Stimulated activated CD4-positive, alpha-beta T cell treated with anti-CD3 and anti-CD28 coated beads, TNF-alpha, amount 100 ng/mL, for 48 hours (primary cell): ENCODE measurements at places on chromosomes 12 and 14.

DNA sequence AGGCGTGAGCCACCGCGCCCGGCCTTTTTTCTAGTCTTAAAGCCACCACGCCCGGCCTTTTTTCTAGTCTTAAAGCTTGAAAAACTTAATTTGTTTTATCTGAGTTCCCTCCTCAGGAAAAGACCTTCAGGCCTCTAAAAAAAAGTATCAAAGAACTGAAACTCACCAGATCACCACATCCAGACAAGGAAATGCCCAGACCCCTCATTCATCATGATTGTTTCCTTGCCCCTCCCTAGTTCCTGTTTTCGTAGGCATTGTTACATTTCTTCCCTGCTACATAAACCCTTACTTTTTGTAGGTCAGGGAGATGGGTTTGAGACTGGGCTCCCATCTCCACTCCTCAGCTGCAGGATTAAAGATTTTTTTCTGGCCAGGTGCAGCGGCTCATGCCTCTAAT, 21.1 kb upstream of the VWF start:
- DNase-seq: no peak

DNA sequence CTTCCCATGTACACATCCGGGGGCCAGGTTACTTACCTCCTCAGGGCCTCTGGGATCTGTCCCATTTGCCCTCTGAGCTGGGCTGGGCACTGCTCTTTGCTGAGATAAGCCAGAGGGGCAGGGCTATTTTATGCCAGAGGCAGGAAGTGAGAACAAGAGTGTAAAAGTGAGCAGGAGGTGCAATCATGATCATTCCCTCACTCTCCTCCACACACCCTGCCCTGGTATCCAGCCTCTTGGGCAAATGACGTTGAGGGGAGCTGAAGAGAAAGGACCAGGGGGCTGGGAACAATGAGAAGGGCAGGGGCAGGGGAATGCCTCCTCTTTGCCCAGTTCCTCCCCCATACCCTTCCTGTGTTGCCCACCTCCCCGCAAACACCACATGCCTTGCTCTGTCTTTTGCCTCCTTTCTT, 4.2 kb downstream of the LPAR5 start:
- no peak for DNase-seq

DNA sequence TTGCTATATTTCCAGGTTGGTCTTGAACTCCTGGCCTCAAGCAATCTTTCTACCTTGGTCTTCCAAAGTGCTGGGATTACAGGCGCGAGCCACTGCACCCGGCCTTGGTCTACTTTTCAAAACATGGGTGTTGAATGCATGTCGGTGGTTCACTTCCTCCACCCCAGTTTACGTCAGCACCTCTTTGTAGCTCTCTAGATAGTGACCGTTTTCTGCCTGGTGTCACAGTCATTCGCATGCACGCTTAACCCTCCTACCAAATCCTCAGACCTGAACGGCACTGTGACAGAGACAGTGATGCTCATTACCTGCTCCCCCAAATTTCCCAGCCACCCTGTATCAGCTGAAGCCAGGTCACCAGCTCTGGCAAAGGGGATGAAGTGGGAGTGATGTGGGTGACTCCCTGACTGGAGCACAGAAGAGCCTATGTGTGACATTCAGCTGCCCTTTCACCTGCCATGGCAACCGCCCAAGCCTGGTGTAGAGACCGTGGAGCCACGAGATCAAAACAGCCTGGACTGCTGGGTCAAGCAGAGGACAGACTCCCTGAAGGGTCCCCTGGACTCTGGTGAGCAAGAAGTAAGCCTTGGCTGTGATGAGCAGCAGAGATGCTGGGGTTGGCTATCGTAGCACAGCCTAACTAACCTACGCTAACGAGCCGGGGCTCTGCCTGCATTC, 66.2 kb upstream of the GPR68 start:
- no peak for DNase-seq

- no peak for DNase-seq
Measured at GRCh38 chr14:52266782-52267181, 716 bp upstream of the PTGDR start.

GRCh38 chr12:55072083-55072482, 52.3 kb downstream of the NEUROD4 start:
- peak; percentile 65 for DNase-seq

DNA sequence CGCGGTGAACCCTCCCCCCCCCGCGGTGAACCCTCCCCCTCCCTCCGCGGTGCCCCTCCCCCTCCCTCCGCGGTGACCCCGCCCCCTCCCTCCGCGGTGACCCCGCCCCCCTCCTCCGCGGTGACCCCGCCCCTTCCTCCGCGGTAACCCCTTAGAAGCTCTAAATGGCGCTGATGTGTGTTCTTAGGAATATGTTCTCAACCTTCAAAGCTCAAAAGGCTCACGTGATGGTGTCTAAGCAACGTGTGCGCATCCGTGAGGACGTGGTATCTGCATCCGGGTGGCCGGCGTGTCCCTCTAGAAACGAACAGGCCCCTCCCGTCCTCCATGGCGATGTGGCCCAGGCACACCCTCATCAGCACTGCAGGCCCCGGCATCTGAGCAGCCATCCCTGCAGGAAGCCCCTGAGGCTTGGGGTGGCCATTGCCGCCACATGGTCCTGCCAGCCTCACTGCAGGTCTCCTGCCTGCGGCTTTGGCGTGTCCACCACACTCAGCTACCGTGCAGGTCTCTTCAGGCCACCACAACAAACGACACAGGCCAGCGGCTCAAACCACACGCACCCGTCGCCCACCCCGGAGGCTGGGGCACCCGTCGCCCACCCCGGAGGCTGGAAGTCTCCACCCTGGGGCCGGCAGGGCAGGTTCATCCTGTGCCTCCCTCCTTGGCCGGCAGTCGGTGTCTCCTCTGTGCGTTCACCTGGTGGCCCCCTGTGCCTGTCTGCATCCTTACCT, 14.5 kb upstream of the FBRSL1 start:
- DNase-seq: no peak

GRCh38 chr12:92488735-92489134, 214.1 kb upstream of the PLEKHG7 start:
- DNase-seq: no peak

DNA sequence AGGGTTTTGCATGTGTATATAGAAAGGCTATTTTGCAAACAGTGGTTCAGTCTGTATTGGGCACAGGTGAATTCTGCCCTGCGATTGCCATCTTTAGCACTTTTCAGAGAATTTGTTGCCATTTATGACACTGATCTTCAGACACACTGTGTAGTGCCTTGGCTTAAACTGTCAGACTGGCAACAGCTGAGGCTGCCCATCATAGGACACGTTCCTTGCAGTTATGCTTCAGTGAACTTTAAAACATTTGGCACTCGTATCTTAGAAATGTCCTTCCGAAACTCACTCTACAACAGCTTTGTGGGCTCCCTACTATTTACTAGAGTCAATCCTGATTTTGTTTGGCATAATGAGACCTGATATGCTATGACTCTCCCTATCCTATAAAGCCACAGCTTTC, 29.1 kb downstream of the AP5M1 start:
- DNase-seq: no peak

DNA sequence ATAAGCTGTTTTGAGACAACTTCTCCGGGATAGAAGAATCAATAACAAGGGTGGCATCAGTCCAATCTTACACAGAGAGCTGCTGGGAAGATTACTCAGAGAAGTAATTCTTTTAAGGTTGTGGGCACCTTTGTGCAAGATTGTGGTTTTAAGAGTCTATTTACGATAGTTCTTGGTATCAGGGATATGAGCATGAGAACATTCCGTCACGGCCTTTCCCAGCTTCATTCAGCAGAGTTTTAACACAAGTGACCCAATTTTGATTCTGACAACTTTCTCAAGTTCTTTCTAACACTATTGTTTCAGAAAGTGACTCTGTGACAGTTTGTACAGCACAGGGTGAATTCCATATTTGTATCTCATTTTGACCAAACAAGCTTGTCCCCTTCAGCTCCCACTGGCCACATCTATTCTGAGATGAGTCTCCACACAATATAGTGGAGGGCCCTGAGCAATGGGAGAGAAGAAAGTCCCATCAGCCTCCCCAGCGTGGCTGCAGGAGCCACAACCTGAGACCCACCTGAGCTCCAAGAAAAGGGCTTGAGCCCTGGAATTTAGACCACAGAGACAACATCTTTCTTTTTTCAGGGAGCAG, 869.2 kb downstream of the TMEM121 start:
- no peak for DNase-seq

- DNase-seq: no peak
Measured at GRCh38 chr12:24378548-24379407, 429.3 kb upstream of the SOX5 start.

- no peak for DNase-seq
Measured at GRCh38 chr12:47751561-47751960, 7.1 kb downstream of the RAPGEF3 start.

GRCh38 chr12:777550-778047, 25.2 kb downstream of the WNK1 start:
- DNase-seq: no peak

GRCh38 chr12:108381787-108382436, 42.8 kb upstream of the CMKLR1 start:
- no peak for DNase-seq

- no peak for DNase-seq
Measured at GRCh38 chr12:15525441-15525840, 203.1 kb downstream of the PTPRO start.

- no peak for DNase-seq
Measured at GRCh38 chr12:120041386-120042231, 52.6 kb downstream of the BICDL1 start.

DNA sequence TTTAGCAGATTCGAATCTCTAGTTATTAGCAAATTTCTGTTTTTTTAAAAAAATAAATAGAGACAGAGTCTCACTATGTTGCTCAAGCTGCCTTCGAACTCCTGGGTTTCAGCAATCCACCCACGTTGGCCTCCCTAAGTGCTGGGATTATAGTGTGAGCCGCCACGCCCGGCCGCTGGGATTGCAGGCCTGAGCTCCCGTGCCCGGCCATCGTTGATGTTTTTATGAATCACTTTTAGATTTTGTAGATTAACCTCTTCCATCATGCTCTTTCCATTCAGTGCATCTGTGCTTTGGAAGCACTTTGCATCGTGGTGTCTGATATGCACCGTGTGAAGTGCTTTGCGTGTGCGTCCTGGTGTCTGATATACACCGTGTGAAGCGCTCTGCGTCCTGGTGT, 20.9 kb downstream of the PGAM5 start:
- DNase-seq: no peak

- no peak for DNase-seq
Measured at GRCh38 chr12:127115468-127116035, 1151.4 kb upstream of the TMEM132C start.

DNA sequence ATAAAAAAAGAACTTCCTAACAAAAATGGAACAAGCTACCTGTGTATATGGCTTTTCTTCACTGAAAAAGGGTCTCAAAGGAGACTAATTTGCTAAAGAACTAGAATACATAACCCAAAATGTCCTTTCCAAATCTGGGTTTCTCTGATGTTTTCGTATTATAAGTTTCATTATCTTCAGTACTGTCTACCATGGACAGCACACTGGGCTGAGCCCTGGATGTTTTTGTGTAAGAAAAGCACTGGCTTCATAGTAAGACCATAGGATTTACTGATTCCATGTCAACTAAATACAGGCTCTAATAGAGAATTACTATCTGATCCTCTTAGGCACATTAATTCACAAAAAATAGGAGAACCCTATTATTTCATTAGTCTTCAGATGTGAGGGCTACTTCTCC, 94.3 kb upstream of the GPHB5 start:
- DNase-seq: no peak

GRCh38 chr12:128445415-128446127, 178.6 kb downstream of the TMEM132C start:
- no peak for DNase-seq

DNA sequence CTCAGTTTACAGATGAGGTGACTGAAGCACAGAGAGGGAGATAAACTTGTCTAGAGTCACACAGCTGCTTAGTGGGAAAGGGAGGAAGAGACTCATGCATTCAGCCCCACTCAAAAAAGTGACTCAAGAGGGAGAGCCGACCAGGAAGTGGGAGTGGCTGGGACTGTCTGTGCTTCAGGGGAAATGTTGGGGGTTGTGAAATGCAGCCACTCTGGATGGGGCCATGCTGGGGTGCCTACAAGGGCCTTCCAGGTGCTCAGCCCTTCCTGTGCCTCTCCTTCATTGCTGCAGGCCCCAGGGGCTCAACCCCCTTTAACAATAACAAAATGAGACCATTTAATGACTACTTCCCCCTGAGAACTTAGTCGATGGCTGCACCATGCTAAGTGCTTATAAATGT, 41.8 kb downstream of the CACNA1C start:
- DNase-seq: no peak

DNA sequence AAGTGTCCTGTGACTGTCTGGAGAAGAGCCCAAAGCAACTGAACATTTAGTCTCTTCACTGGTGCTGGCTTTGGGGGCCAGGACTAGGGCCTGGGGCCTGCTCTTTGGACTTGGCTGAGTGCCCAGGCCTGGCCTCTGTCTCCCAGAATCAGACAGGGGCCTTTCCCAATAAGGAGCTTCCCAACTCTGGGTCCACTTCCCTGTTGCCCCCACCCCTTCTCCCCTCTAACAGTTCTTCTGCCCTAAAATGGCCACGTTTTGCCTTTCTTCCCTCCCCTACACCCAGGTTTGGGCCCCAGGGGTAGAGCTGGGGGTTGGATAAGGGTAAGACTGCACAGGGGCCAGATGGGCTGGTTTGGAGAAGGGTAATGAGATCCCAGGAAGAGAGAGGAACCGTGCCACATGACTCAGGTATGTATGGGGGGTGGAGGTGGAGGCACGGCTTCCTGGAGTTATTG, 10.0 kb upstream of the ITGA5 start:
- DNase-seq: no peak

GRCh38 chr12:127239781-127240180, 1027.2 kb upstream of the TMEM132C start:
- DNase-seq: no peak

DNA sequence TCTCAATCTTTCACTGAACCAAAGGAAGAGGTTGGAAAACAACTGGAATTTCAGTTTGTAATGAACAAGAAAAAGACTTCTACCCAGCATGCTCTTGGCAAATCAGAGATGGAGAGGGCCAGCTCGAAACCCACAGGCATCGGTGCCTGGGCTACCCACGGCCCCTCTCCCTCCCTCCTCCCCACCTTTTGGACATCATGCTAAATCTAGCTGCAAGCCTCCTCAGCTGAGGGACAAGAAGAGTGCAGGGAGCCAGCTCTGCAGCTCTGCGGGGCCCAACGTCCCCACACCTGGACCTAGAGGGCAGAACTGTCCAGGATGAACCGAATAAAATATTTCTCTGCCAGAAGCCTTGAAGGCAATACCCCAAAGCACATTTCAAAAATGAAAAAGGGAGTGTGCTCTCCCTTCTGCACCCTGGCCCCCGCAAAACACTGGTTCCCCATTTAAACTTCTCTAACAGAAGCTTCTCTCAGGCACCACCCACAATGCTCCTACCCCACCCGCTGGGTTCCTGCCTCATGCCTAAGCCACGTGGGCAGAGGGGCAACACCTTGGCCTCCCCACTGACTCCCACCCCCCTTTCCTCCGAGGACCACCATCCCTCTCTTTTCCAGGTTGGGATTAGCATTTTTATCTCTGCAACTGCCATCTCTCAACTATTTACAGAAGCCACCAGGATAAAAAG, 8.2 kb downstream of the CAMKK2 start:
- DNase-seq: no peak

DNA sequence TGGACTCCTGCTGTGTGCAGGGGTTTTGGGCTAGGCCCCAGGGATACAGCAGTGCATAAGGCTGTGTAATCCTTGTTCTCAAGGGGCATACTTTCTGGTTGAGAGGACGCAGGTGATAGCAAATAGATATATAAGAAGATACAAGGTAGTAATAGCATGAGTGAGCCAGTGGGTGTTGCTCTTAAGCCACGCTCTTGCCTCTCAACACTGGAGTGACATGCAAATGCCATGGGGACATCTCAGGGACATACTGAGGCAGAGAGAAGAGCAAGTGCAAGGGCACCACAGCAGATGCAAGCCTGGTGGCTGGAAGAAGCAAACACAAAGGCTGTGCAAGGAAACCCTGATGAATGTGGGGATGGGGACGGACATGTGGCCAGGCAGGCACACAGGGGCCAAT, 223.3 kb downstream of the CHST11 start:
- DNase-seq: no peak
